ENCODE measurements at places on chromosomes 4 and X.

GRCh38 chr4:66564901-66565651, 894.8 kb upstream of the EPHA5 start:
- DNase-seq = no peak

- DNase-seq = no peak
Observed at GRCh38 chr4:139822391-139822790, 156.8 kb downstream of the MGST2 start.

DNA sequence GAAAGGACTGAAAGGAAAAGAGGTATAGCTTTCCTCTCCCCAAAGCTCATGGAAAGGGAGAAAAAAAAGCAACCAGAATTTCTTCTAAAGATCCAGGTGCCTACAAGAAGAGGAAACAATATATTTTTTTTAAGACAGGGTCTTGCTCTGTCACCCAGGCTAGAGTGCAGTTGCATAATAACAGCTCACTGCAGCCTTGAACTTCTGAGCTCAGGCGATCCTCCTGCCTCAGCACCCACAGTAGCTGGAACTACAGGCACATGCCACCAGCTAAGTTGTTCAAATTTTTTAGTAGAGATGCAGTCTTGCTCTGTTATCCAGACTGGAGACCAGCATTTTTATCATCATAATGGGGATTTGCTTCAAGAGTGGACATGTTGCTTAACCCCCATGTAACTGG, 30.5 kb upstream of the BBS12 start:
- no peak for DNase-seq

- DNase-seq = no peak
Observed at GRCh38 chr4:123438031-123438430, 41.4 kb downstream of the SPRY1 start.

DNA sequence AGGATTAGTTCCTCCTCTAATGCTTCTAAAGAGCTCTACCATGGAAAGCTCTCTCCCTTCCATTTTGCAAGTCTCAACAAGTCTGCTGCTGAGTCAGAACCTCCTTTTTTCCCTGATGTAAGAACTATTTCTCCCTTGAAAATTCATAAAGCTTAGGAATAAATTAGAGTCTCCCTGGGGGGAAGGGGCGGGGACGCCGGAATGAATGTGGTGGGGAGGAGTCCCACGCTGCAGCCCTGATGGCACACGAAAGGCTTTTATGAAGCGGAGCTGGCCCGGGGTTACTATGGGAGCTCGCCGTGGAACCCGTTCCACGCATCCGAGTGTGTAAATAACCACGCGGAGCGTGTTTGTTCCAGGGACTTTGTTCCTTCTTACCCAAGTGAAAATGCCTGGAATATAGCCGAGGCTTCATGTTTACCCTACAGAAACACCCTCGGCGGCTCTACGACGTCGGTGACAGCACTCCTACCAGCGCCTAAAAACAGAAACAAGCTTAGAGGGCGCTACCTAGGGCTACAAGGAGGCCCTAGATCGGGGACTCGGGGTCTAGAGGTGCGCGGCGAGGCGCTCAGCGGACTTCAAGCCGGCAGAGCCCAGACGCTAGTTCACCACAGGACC, 923 bp upstream of the CPEB2 start:
- DNase-seq = peak; percentile 26
